Stimulated activated CD4-positive, alpha-beta T cell treated with anti-CD3 and anti-CD28 coated beads, TNF-alpha, amount 100 ng/mL, for 24 hours (primary cell): ENCODE measurements at places on chromosomes 7 and 10.

GRCh38 chr7:32559480-32559879, 64.2 kb downstream of the AVL9 start:
- no peak for DNase-seq

DNA sequence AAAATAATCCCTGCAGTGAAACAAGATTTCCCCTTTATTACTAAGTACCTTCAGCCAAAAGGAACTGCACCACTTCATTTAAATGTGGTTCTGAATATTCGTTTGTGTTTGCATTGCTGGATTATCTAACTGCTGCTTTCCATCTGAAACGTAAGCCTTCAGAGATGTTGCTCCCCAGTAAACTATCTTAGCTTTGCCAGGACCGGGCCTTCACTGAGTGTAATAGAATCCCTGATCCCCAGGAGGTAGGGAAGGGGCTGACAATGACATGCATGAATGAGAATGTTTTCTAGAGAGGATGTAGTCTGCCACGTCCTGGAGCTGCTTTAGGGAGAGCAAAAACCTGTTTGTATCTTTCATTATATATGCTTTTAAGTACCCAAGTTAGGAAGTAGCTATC, 19.5 kb upstream of the INSYN2A start:
- no peak for DNase-seq

DNA sequence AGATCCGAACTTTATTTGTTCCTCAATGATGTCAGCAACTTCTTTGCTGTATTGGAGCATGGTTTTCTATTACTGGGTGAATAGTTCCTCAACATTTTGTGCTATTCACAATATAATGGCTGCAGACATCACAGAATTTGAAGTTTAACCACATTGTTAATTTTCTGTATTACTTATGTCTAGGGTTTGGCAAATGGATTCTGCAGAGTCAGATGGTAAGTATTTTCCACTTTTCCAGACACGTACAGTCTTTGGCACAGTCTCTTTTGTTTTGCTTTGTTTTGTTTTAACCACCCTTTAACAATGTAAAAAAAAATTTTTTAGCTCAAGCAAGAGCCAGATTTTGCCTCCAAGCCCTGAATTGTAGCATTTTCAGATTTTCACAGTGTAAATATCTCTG, 36.8 kb upstream of the FOXK1 start:
- DNase-seq, result no peak

GRCh38 chr7:127208351-127208750, 44.4 kb downstream of the GRM8 start:
- no peak for DNase-seq

DNA sequence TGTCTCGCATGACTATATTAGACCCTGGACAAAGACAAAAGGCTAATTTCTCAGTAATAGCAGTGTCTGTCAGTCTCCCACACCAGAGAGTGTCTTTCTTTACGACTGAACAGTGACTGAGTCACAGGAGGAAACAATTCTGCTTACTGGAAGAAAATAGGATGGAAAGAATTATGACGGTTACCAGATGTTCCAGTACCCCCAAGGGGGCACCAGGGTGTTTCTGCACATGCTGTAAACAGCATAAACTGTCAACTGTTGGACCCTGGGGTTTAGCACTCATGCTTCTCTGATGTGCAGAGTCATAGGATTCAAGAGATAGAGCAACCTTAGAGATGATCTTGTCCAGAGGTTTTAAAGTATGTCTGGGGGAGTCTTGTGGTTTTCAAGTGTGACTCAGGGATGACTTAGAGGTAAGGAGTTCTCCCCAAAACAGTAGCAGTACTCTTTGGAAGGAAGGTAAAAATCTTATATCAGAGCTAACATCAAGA, 291.7 kb downstream of the THSD7A start:
- no peak for DNase-seq

DNA sequence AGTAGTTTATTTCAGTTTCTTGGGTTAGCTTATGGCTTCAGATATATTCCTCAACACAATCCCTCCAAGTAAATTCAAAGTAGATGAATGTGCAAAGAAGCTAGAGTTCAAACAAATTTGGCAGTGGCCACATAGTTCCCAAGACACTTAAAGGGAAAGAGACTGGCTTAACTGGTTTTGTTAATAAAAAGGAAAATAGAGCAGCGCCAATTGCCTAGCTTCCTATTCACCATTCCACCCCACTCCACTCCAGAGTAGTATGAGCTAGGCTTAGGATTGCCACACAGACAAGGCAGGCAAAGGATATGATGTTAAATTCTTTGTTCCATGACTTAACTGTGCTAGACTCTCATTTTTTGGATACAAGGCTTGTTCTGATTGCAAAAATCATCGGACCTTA, 2.0 kb downstream of the XRCC2 start:
- DNase-seq, result no peak

DNA sequence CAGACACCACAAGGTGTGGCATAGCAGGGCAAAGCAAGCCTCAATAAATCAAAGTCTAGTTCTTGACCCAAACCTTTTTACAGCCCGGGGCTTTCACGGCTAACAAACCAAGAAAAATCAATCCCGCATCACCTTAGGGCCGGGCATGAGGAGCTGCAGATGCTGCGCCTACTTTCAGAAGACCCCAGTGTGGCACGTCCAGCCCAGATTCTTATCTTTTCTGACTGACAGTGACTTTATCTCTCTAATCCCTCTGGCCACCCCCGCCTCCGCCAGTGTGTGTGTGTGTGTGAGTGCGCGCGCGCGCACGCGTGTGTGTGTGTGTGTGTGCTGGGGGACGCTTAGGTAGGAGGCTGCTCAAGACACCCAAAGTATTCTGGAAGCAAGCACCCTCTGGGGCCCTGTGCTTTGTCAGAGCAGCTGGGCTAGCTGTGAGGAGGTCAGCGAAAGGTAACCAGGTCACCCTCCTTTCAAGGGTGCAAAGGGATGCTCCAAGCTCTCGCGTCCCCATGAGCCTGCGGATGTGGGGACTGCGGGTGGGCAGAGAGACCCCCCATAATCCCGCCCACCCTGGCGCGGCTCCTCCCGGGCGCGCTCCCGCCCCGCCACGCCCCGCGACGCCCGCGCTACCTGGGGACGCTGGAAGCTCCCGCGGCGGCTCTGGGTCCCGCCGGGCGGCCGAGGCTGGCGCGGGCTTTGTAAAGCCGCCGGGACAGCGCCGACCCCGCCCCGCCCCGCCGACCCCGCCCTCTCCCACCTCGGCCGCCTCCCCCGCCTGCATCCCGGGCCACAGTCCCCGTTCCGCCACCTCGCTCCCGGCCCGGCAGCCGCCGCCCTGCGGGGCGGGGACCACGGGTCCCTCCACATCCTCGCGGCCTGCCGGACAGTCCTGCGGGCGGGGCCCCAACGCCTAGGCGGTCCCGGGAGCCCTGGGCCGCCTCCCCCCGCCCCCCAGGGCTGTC, 57.1 kb upstream of the RHOBTB1 start:
- no peak for DNase-seq

DNA sequence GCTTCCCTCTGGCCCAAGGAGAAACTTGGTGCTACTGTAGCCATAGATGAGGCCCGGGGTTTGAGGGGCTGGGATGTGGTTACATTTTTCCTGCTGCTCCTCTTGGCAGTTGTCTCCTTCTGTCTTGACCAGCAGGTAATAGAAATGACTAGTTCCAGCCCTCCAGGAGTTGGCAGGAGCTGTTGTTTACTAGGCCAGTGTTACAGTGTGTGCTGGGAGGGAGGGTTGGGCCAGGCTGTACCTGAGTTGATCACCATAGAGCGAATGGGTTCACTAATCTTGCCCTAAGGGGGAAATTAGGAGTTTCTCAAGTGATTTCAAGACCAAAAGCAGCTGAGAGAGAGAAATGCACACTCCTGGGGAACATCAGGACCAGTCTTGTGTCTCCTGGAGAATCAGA, 34.9 kb downstream of the PAX2 start:
- DNase-seq, result no peak

- DNase-seq, result no peak
Observed at GRCh38 chr10:102633848-102634247, 10.4 kb upstream of the TRIM8 start.

- DNase-seq, result no peak
Observed at GRCh38 chr10:92789786-92790185, 58.5 kb upstream of the EXOC6 start.

DNA sequence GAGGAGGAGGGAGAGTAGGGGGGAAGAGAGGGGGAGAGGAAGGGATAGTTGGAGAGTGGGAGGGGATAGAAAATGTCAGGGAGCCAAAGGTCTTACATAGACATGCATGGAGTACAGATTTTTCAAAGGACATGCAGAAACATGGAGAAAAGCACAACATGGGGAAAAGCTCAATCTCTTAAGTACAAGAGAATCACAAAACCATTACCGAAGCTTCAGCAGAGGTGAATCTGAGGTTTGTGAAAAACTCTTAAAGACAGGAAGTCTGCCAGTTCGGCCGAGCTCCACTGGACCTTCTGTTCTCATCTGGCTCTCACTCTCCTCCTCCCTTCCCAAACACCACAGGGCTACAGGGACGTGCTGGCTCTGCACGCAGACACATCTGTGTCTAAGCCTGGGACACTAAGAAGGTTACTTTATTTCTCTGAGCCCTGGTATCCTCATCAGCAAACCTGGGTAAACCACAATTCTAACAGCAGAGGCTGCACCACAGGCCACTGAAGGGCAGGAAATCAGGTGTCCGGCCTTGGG, 133.9 kb downstream of the COBL start:
- no peak for DNase-seq

DNA sequence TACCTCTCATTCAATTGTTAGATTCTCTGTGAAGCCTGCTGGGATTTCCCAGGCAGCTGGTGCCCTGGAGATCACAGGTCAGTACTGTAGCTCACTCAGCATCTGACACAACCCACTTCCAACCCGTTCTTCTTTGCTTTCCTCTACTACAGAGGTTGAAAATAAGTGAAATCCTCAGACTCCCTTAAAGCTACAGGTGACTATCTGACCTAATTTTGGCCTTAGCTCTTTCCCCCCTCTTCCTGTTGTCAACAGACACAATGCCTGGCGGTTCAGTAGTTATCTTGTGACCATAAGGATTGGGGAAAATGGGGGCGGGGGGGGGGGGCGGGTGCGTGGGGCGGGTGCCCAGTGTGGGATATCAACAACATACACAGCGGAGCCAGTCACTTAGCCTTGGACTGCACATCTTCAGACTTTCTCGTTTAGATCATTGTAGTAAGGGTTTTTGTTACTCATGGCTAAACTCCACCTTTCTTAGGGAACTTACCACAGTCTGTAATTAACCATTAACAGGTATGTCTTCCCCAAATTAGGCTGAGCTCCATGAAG, 37.8 kb downstream of the MTPN start:
- DNase-seq, result no peak

DNA sequence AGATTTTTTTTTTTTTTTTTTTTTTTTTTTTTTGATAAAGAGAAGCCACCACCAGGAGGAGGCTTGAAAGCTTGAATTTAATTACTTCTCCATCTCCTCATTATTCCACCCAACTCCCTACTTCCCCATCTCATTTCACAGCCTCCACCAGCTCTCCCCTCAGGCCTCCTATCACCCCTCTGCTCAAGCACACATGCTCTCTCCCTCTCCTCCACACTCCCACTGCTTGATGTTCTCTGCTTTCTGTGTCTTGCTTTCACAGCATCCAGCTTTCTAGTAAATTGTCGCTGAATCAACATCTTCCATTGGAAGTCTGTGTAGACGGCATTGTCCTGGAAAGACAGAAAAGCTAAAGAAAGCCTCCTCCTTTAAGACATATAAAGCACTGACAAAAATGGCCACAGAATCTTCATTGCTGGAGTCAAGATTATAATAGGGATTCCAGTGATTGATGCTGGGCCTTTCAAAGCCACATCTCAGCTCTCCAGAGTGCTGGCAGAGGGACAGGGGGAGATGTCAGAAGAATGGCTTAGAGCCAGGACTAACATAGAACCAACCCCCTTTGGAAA, 58.3 kb downstream of the DOCK4 start:
- no peak for DNase-seq

- no peak for DNase-seq
Observed at GRCh38 chr10:100858747-100859483, 53.8 kb upstream of the SLF2 start.
